ENCODE measurements at places on chromosomes 2 and 18.

DNA sequence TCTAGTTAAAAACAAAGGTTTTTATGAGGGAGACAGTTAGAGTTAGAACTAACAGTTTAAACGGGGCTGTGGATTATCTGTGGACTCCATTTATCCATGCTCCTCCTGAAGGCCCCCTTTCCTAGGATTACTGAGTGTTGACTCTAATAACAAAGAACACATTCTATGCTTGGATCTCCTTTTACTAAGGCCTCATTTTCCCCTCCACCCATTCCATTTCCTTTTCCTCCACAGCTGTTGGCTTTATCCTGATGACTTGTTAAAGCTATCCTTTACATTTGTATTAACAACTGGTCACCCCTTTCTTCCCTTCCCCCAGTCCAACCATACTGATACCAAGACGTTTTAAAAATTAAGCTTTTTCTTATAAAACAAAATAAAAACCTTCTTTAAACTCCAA lies 220.6 kb downstream of the SRBD1 start:
- no peak for DNase-seq

- DNase-seq: no peak
These were observed 5.2 kb downstream of the EML6 start for GRCh38 chr2:54728669-54729120.

- DNase-seq: no peak
These were observed 188.8 kb downstream of the ZEB2 start for GRCh38 chr2:144330951-144331673.

DNA sequence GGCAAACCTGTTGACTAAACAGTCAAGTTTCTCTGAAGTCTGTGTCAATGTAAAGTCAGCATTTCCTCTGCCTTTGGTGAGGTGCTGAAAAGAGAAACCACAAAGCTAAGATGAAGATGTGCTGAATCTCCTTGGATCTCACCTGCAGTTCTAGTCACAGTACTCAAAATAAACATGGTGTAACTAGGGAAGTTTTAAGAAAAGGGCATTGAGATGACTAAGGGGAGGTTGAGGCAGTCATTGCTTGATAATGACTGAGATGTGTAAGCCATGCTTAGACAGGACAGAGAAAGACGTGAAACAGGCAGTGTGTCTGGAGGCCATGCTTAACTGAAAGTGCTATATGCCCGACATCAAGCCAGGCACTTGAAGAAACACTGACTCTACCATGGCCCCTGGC lies 1010.0 kb upstream of the CELF4 start:
- DNase-seq: no peak

- no peak for DNase-seq
These were observed 65.8 kb downstream of the ZAP70 start for GRCh38 chr2:97779141-97779540.

DNA sequence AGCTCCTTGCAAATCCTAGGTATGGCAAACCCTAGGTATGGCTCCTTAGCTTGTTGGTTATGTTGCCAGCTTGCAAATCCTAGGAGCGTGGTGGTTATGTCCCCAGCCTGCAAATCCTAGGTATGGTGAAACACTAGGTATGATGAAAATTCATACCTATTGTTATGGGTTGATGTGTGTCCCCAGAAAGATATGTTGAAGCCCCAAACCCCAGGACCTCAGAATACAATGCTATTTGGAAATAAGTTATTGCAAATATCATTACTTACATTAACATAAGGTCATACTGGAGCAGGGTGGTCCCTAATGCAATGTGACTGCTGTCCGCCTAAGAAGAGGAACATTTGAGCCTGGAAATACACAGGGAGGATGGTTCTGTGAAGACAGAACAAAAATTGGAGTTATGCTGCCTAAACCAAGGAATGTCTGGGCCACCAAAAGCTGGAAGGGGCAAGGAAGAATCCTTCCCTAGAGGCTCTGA lies 220.8 kb downstream of the MYCN start:
- DNase-seq: no peak

GRCh38 chr2:73163483-73164367 lies 38.6 kb upstream of the NOTO start:
- DNase-seq: no peak

- DNase-seq: no peak
These were observed 602.9 kb downstream of the ARHGAP15 start for GRCh38 chr2:143732076-143732475.

DNA sequence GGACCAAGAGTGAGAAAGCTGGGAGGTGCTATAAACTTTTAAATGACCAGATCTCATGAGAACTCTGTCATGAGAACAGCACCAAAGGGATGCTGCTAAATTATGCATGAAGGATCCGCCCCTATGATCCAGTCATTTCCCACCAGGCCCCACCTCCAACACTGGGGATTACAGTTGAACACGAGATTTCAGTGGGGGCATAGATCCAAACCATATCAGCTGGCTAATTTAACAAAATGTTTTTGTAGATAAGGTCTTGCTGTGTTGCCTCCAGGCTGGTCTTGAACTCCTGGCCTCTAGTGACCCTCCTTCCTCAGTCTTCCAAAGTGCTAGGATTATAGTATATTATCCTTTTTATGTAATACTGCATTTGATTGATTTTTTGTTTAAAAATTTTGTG lies 56.0 kb downstream of the NBEAL1 start:
- no peak for DNase-seq

DNA sequence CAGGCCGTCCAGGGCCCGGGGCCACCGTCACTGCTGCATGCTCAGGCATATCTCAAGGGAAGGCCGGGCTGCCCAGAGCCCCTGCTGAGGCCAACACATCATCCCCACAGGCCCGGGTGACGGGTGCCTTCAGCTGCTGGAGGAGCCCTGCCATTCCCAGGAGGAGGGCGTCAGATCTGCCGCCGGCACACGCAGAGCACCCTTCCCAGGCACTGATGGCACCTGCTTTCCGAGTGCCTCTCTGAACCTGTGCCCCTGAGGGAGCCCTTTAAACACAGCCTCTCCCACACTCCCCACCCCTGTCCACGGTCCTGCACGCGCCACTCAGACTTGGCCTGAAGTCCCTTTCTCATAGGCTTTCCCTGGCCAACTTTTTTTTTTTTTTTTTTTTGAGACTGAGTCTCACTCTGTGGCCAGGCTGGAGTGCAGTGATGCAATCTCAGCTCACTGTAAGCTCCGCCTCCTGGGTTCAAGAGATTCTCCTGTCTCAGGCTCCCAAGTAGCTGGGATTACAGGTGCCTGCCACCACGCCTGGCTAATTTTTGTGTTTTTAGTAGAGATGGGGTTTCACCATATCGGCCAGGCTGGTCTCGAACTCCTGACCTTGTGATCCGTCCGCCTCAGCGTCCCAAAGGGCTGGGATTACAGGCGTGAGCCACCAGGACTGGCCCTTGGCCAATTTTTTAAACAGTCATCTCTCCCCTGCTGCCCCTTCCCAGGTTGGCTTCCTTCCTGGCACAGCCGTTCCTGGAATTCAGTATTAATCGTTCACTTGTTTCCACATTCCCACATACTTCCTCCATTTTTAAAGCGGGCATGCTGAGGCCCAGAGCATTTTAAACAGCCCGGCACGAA lies 211.7 kb downstream of the NDUFA10 start:
- no peak for DNase-seq

DNA sequence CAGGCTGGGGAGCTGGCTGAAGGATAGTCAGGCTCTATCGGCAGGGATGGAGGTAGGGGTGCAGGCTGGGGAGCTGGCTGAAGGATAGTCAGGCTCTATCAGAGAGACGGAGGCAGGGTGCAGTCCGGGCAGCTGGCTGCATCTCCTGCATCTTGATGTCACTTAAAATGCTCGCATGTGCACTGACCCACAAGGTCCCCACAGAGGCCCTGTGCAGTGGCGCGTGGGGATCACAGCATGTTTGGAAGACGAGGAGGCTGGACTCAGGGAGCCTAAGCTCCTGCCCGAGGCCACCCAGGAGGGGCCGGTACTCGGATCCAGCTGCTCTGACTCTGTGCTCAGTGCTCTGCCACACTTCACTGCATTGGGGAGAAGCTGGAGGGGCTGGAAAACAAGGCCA lies 189.0 kb upstream of the HDAC4 start:
- DNase-seq: no peak

GRCh38 chr2:142983174-142983573 lies 105.7 kb downstream of the KYNU start:
- DNase-seq: no peak

DNA sequence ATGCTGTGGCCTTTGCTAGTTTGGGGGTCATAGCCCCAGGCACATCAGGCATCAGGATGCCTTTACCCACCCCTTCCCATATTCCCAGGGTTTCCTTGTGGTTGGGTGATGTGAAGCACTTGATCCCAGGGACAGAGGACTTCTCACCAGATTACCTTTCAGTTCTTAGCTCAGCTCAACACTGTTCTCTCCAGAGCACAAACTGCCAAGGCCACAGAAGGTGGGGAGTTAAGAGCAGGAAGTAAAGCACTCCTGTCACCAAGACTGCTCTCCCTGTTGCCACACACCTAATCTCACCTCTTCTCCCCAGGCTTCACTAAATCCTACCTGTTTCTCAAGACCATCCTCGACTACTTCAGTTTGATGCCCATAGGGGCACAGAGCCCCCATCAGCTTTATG lies 25.9 kb downstream of the FHOD3 start:
- no peak for DNase-seq

GRCh38 chr2:150156415-150156814 lies 331.1 kb downstream of the RND3 start:
- DNase-seq: no peak

DNA sequence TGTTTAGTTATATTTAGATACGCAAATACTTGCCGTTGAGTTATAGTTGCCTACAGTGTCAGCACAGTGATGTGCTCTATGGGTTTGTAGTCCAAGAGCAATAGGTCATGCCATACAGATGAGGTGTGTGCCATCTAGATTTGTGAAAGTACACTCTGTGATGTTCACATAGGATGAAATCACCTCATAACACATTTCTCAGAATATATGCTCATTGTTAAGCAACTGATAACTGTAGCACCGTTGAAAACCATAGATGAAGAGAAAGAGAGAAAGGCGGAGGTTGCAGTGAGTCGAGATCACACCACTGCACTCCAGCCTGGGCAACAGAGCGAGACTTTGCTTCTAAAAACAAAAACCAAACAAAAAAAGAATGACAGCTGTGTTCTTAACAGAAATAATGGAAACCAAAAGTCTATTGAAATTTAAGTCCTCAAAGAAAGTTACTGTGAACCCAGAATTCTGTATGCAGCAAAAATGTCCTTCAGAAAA lies 9.5 kb downstream of the DGKD start:
- no peak for DNase-seq

DNA sequence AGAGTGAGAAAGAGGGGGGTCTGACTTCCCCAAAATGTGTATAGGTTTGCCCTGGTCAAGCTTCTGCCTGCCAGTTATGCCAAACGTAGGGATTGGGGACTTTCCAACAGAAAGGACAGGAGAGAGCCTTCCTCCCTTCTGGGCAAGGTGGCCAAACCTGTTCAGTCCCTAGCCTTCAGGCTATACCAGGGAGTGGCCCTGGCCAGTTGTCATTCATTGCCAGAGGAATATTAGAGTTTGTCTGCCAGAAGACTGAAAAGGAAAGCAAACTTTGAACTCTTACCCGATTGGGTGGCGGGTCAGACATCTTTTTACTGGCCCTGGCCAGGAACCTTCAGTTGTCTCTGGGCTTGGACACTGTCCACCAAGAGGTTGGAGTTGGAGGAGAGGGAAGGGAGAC lies 22.1 kb downstream of the RAB3GAP1 start:
- no peak for DNase-seq

DNA sequence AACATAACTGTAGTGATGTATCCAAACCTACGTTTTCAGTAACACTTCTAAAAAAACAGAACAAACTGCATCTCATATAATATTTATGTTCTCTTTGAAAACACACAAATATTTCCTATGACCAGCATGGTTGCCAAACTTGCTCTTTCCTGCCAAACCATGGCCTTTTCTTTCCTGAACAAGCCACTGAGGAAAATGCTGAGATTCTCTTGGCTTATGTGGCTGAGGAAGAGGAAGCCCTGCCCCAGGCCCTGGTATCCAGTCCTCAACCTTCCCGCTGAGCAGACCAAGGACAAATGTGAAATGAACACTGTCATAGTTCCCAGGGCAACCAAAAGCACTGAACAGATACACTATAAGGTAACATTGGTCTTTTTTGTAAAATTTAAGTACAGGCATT lies 35.9 kb upstream of the NARS1 start:
- DNase-seq: no peak

DNA sequence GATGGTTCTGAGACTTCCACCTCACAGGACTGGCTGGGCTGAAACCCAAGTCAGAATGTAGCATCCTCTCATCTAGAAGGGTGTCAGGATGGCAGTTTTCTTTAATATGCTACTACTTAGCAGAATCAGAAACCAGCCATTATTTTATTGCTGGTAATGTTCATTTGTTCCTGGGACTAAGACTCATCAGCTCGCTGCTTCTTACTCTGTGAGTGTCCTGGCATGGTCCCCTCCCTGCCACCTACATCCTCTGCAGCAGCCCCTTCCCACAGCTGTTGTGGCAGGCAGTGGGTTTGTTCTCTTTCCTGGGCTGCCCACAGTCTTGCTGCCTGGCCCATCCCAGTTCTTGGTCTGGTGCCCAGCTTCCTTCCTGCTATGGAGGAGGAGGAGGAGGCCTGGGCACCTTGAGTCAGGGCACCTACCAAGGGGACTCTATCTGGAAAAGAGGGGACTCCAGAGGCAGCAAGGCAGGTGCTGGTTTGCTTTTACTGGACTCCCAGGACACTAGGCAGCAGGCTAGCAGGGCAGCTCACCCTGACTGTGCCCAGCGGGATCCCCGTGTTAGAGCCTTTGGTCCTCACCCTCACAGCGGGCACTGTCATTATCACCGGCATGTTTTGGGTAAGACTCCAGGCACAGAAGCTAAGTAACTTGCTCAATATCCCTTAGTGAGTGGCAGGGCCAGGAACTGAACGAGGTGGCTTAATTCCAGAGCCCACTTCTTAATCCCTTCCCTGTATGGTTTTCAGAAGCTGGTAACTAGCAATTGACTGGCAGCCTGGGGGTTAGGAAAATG lies 62.1 kb downstream of the LRRFIP1 start:
- DNase-seq: no peak

DNA sequence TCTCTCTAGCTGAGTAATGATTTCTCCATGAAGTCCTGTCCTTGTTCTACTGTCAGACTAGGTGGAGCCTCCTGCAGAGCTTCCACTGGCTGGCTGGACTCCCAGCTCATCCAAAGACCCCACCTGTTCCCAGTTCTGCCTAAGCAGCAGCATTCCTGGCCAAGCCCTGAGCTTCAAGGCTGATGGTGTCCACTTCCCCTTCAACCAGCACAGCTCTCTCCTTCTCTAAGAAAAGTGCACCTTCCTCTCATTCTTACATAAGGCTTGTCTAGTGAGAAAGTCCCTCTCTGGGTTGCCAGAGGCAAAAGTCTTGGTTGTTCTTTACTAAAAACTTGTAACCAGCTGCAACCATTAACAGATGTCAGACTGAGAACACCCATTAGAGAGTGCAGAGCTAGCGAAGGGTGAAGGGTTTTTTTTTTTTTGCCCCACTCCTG lies 58.9 kb downstream of the CXCR4 start:
- DNase-seq: no peak

DNA sequence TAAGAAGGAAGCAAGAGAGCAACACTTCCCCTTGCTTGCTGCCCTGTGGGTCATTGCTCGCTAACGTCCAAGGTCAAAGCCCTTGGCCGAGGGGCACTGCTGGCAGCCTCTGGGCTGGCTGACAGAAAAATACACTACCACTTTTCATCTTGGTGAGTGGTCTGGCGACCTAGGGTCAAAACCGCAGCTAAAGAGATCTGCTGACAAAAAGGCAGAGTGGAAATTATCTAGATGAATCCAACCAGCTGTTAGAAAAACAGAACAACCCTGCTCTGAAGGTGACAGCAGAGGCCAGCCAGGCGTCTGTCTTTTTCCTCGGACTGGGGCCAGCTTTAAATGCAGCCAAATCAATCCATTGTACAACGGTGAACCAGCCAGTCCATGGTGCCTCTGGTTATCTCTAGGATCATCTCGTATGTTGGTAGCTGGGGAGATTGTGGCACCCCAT lies 92.6 kb downstream of the CD8B2 start:
- DNase-seq: no peak
